ENCODE measurements at places on chromosomes 3 and 15. TPM values are rescaled to one million over a fixed set of nuclear protein-coding genes. Genes with fewer than 3 reads are reported as not detected.

Gene TMOD2
- total RNA-seq, result 9.2 TPM

Gene SAMD7
- total RNA-seq, result not detected

Gene TMCO5A
- not detected for total RNA-seq

Gene NRG4
- not detected for total RNA-seq

Gene SEMA6D
- 19.7 TPM for total RNA-seq

Gene PRICKLE2
- 4.1 TPM for total RNA-seq

Data from left ventricle myocardium superior (tissue), 1 donor.